Right ventricle myocardium inferior (tissue), 1 donor: ENCODE measurements at places on chromosomes 7 and 10.

DNA sequence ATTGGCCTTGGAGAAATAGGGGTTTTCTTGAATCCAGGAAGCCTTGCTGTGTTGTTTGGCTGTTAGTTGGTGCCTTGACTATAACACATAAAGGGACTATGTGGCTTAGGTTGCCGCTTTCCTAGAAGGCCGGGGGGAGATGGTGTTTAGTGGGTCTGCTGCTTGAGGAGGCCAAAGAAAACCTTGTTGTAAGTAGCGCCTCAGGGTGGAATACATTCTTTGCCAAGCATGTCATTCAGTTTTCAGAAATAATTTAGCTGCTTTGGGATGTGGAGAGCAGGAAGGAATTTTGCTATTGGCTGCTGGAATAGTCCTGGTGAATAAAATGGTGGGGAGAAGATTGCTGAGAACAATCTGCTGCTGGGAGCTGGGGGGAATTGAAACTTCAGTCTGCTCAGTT lies 132.9 kb upstream of the WNT16 start:
- no peak for DNase-seq

GRCh38 chr10:12962556-12962955 lies 39.0 kb downstream of the CCDC3 start:
- no peak for DNase-seq

DNA sequence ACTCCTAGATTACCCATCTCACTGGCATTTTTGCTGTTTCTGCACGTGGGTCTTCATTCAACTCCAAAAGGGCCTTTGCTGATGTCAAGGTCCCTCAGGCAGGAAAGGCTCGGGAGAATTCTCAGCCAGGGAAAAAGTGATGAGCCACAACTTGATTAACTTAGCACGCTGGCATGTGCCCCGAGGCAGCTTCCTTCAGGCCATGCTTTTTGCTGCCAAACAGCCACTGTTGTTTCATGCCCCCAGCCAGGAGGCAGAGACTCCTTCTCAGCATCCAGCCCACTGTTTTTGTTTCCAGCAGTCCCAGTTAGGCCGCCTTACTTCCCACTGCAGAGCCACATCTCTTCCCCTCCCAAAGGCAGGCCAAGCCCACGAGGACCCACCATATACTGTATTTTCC lies 266.5 kb upstream of the YAE1 start:
- DNase-seq, result no peak

- no peak for DNase-seq
Observed at GRCh38 chr7:127892488-127893314, 138.5 kb downstream of the LRRC4 start.
